ENCODE measurements at places on chromosomes 3 and 15.

GRCh38 chr3:43542328-43543043 is 79.3 kb downstream of the ANO10 start:
- no peak for DNase-seq

DNA sequence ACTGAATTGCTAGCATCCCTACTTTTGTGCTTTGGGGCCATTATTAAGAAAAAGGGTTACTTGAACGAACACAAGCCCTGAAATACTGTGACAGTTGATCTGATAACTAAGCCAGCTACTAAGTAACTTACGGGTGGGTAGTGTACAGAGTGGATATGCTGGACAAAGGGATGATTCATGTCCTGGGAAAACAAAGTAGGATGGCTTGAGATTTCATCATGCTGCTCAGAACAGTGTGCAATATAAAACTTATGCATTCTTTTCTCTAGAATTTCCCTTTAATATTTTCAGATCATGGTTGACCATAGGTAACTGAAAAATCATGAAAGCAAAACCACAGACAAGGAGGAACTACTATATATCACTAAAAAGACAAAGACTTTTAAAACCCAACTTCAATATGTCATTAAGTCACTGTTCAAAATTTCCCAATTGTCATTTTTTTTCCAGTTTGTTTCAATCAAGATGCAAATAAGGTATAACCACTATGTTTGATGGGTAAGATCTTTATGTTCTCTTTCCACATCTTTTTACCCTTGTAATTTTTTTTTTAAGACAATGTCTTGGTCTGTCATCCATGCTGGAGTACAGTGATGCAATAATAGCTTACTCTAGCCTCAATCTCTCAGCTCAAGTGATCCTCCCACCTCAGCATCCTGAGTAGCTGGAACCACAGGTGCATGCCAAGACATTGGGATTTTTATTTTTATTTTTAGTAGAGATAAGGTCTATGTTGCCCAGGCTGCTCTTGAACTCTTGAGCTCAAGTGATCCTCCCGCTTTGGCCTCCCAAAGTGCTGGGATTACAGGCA is 67.7 kb downstream of the IFT80 start:
- DNase-seq = no peak

DNA sequence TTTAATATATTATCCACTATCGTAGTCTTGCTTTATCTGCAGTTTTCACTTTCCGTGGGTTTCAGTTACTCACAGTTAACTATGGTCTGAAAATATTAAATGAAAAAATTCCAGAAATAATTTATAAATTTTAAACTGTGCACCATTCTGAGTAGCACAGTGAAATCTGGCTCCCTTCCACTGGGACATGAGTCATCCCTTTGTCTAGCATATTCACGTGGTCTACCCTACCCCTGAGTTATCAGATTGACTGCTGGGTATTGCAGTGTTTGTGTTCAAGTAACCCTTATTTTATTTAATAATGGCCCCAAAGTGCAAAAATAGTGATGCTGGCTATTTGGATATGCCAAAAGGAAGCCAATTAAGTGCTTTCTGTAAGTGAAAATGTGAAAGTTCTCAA is 539.5 kb upstream of the AGTR1 start:
- DNase-seq = no peak

- DNase-seq = no peak
Observed at GRCh38 chr15:74176262-74177214, 3.0 kb downstream of the ISLR start.

Measured in CD8-positive, alpha-beta T cell (primary cell).